Fibroblast of pulmonary artery (primary cell): ENCODE measurements at places on chromosomes 1 and 21.

DNA sequence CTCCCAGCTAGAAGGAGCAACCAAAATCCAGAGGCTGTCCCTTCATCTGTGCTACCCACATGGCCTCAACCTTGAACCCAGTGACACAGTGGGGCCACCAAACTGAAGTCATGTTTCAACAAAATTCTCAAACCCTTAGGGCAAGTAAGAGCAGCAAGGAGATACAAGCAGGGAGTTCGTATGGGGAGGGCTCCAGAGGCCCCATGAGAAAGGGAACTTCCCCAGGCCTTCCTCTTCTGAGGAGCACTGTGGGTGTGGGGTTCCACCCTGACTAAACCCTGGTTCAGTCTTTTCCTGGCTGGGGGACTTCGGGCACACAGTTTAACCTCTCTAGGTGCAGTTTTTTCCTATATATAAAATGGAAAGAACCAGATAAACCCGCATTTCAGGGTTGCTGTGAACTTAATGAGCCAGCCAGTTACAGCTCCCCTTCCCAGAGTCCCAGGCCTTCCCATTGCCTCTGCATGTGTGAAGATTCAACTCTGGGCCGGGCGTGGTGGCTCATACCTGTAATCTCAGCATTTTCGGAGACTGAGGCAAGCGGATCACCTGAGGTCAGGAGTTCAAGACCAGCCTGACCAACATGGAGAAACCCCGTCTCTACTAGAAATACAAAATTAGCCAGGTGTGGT lies 8.0 kb upstream of the THEMIS2 start:
- no peak for DNase-seq

DNA sequence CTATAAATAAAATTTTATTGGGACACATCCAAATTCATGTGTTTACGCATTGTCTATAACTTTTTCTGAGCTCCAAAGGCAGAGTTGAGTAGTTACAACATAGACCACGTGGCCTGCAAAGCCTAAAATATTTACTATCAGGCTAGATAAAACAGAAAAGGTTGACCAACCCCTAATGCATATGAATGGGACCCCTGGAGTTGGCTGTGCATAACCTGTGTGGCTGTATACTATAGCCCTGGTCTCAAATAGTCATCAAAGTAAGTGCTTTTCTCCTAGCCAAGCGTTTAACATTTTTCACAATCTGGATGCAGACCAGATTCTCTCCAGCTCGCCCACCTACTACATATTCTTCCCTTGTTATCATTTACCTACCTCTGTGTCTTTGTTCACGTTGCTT lies 60.4 kb downstream of the CYYR1 start:
- no peak for DNase-seq

DNA sequence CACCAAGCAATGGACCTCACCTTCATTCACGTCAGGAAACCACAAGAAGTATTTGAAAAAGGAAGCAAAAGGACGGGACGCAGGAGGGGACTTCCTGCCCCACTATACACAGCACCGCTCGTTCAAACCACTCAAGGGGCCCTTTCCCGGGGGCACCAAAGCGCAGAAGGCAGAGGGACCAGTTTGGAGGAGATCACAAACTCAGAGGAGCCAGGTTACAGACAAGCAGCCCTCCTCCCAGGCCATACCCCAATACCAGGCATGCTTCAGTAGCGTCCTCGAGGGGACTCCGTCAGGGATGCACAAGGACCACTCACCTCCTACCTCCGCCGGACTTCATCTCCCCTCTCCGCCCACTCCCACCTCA lies 685 bp downstream of the CRTC2 start:
- DNase-seq, result no peak

DNA sequence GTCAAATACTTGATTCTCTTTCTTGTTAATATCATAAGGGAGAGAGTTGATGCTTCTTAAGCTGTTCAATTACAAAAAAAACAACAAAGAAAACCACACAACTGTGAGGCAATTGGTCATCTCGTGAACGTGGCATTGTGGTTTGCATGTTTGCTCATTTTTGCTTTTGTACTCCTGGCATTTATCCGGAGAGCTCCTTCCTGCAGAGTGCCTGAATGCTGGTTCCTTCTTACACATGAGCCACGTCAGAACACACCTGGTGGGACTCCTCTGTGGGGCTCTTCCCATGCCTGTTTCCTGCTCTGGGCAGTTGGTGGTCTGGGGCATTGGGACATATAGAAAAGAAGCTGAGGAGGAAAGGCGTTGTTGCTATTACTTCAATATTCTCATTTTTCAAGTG lies 25.7 kb downstream of the KCNK1 start:
- DNase-seq, result no peak

DNA sequence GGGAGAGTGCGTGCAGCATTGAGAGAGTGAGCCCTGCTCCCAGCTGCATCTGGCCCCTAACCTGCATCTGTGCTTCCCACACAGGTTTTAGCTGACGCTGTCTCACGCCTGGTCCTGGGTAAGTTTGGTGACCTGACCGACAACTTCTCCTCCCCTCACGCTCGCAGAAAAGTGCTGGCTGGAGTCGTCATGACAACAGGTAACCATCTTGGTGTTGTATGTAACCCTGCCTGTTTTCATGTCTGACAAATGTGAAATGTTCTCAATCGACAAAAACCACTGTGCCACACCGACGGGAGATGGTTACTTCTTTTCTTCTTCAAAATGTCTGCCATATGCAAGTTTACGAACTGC lies 105.8 kb downstream of the ADARB1 start:
- DNase-seq, result no peak

GRCh38 chr1:7463526-7463925 lies 307.6 kb upstream of the VAMP3 start:
- no peak for DNase-seq

DNA sequence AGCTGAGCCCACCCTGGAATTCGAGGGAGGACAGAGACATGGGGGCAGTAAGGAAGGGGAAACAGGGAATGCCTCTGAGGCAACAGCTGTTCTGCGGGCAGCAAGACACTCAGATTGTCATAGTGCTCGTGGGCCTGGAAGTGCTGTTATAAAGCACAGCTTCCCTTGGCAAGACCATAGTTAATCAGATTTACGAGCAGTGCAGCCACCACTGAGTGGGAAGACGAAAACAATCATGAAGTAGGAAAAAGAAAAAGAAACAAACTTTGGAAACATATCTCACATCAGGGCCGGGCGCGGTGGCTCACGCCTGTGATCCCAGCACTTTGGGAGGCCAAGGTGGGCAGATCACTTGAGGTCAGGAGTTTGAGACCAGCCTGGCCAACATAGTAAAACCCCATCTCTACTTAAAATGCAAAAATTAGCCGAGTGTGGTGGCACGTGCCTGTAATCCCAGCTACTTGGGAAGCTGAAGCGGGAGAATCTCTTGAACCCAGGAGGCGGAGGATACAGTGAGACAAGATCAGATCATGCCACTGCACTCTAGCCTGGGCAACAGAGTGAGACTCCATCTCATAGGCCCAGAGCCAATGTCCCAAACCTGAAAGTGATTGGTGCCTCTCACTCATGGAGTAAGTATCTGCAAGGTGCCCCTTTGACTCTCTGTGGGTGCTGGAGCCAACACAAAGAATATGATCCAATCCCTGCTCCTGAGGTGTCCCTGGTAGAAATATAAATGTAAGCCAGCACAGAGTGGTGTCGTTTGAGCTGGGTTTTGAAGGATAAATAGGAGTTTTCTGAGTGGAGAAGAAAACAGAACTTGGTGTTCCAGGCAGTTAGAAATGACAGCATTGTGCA lies 55.6 kb upstream of the GPR153 start:
- DNase-seq, result no peak

GRCh38 chr1:56190806-56191365 lies 388.5 kb downstream of the PLPP3 start:
- no peak for DNase-seq

DNA sequence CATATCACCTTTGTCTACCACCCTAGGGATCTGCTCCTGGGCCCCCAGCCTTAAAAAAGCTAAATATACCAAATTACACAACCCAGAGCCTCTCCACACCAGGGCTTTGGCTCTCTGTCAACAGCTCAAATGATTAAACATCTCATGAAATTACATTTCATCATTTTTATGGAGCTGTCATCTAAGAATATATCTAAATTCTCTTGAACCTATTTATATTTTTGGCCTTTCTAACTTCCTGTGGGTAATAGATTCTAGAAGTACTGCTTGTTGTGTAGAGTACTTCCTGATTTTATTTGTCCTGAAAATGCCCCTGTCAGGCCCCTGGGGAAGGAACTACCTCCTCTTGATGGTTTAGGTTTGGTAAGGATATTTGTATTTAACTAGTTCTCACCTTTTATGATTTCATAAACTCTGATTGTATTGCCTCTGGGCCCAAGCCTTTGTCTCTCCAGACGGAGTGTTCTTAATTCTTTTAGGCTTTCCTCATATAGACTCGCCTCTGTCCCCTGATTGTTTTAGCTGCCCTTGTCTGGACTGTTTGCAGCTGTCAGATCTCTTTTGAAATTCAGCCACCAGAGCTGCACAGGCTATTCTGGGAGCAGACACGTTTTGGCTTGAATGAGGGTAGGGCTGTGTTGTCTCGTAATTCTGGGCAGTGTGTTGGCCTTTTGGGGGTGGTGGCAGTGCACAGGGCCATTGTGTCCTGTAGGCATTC lies 16.6 kb downstream of the MYOG start:
- DNase-seq, result peak; percentile 28

- DNase-seq, result no peak
Measured at GRCh38 chr21:34606621-34607020, 8.3 kb downstream of the RCAN1 start.

DNA sequence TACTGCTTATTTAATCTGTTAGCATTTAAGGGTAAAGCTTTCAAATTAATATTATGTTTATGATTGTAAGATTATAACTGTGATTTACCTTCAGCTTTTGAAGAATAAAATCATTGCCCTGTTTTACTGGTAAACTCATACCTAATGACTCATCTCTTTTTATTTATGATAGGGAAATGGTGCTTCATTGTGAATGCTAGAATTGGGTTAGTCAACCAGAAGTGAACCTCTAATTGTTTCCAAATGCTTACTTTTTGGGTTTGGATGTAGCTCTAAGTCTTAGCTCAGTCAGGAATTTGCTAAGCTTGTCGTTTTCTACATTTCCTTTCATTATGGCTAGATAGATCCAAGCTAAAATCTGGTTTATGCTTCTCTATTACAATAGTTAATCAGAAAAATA lies 59.4 kb downstream of the SLC30A7 start:
- DNase-seq, result peak; percentile 73

DNA sequence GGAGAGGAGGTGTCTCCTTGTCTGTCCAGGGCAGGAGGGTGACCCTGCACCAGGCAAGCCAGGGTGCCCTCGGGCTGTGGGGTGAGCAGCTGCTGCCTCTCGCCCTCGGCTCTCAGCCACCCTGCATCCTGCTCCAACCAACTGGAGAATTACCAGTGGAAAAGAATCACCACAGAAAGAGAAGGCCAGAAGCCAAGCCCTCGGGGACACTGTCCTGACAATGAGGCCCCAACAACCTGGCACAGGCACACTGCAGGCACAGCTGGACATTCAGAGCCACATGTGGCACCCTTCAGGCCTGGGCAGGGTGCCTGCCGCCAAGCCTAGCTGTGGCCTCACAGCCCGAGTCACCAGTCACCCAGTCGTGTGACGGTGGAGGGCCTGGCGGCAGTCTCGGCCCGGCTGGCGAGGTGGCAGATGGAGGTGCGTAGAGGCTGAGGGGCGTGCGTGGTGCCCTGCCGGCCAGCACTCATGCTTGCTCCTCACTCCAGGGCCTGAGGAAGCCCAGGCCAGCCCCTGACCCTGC lies 12.0 kb downstream of the MEGF6 start:
- DNase-seq, result no peak

DNA sequence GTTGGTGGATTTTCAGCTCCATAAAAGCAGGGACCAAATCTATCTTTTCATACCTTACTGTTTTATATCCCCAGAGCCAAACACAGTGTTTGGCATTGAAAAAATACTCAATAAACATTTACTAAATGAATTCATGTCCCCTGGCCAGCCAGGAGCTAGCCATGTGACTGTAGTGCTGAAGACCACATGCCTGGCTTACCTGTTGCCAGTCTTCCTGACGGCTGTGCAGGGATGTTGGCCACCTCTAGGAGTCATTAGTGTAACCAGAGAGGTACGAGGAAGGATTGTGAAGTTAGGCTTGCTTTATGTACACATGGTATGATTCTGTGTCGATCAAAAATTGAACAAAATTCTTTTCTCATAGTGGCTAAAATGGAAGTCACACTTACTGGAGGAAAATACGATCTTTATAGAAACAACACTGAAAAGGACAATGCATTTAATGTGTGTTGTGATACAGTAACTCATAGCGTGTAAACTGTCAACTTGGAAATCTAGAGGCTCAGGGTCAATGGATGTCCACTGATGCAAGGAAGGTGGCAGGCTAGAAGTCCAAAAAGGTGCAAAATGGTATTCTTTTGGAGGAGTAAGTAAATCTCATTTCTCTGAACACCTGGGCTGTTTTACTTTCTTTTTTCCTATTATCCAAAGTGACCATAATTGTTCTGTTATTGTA lies 60.9 kb downstream of the FGGY start:
- no peak for DNase-seq

DNA sequence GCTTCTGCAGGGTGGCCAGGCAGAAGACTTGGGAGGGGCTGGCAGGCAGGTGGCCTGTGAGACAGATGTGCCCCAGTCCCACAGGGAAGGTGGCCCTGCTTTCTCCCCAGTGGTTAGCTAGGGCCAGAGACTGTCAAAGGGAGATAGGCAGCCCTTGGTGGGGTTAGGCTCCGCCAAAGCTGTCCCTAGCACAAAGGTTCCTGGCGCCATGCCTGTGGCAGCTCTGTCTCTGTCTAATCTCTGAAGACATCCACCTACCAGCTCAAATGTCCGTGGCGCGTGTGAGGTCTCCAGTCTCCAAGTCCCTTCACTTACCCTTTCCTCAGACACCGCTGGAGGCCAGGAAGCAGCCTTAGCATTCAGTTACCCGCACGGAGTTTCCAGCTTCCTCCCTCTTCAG lies 17.7 kb downstream of the TCP10L start:
- DNase-seq, result no peak

DNA sequence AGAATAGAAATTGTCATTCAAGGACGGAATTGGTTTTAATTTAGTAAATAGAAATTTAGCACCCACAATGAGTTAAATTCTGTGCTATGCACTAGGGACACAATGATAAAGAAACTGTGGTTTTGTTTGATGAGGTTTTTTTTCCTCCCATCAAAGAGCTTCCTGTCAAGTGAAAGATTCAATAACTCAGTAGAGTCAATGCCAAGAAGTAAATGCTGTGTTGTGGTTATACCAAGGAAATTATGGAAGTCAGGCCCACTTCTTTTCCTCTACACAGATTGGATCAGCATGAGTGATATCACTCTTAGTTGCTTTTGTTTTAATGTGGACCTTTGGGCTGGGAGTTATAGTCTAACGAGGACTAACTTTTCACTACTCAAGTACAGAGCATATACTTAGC lies 1269.6 kb upstream of the ADGRL2 start:
- DNase-seq, result peak; percentile 7

DNA sequence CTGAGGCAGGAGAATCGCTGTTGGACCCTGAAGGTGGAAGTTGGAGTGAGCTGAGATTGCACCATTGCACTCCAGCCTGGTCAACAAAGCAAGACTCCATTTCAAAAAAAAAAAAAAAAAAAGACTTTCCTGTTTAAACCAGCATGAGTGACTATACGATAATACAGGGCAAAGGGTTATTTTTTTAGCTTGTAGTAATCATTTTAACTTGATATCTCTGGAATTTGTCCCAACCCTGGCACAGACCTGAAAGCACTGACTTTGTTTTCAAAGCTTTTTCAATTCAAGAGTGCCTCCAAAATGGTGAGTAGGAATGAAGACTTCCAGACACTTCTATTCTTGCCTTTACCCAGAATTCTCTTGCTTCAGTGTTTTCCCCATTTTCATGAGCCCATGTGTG lies 4.4 kb upstream of the TMCO2 start:
- DNase-seq, result no peak
